ENCODE measurements at places on chromosomes 7 and 10.

DNA sequence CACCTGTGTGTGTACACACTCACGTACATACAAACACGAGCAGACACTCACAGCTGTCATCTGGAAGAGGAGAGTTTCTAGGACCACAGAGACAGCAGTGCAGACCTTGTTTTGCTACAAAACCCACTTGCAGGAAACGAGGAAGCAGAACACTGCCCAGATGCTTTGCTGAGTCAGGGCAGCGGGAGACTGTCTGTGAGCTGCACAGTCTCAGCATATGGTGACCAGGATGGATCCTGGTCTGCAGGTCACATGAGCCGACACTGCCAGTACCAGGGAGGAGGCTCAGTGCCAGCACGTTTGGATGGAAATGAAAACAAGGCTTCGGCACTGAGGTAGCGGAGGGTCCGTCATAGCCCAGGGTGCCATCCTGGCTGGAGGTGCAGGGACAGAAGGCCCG, 117.6 kb upstream of the DPP6 start:
- DNase-seq: no peak

DNA sequence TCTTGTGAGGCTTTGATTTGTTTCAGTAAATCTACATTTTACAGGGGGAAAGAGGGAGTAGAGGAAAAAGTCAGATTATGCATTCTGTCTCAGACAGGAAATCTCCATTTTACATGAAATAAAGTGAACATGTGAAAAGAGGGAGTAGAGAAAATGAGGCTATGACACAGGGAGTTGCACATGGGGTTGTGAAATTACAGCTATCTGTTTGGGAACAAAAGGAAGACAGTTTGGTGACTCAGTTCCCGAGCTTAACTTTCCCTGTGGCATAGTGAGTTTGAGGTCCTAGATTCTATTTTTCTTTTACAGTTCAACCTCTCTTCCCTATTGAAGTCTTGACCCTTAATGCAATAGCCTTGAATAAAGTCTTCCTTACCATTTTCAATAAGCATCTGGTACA, 63.2 kb upstream of the AGR3 start:
- DNase-seq: no peak

DNA sequence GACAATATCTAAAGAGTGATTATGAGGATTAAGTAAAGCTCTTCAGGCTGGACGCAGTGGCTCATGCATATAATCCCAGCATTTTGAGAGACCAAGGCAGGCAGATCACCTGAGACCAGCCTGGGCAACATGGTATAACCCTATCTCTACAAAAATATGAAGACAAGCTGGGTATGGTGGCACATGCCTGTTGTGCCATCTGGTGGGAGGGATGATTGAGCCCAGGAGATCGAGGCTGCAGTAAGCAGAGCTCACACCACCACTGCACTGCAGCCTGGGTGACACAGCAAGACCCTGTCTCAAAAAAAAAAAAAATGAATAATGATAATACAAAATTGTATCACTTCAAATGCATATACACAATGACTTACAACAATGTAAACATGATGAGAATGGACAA, 195.6 kb upstream of the AUTS2 start:
- DNase-seq: no peak

GRCh38 chr10:130226012-130226411, 89.8 kb downstream of the GLRX3 start:
- no peak for DNase-seq

- DNase-seq: no peak
These were observed 66.4 kb downstream of the MYL10 start for GRCh38 chr7:101562531-101563197.

Measured in HT-29 (cell line).